ENCODE measurements at places on chromosomes 4 and X.

- DNase-seq, result no peak
These were observed 1.6 kb downstream of the NHS start for GRCh38 chrX:17376431-17377077.

DNA sequence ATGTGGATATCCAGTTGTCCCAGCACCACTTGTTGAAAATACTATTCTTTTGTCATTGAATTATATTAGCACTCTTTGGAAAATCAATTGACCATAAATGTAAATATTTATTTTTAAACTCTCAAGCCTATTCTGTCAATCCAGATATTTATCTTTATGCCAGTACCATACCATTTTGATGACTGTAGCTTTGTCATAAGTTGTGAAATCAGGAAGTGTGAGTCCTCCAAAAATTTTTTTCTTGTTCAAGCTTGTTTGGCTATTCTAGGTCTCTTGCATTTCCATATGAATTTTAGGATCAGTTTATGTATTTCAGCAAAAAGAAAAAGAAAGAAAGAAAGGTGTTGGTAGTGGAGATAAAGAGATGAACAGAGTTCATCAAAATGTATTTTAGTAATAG is 8.2 kb upstream of the SMPX start:
- DNase-seq, result no peak

- peak; percentile 83 for DNase-seq
These were observed 48.3 kb upstream of the NOCT start for GRCh38 chr4:138967313-138967712.

- no peak for DNase-seq
These were observed 137.5 kb downstream of the PALLD start for GRCh38 chr4:168634276-168634802.

GRCh38 chr4:182175788-182176519 is 67.2 kb upstream of the TENM3 start:
- no peak for DNase-seq

All from inflammatory macrophage (primary cell).